ENCODE measurements at places on chromosomes 5 and 9.

- DNase-seq, result no peak
These were observed 60.7 kb upstream of the SYNPO start for GRCh38 chr5:150579462-150580400.

- no peak for DNase-seq
These were observed 400.8 kb upstream of the PIK3R1 start for GRCh38 chr5:67814569-67815311.

DNA sequence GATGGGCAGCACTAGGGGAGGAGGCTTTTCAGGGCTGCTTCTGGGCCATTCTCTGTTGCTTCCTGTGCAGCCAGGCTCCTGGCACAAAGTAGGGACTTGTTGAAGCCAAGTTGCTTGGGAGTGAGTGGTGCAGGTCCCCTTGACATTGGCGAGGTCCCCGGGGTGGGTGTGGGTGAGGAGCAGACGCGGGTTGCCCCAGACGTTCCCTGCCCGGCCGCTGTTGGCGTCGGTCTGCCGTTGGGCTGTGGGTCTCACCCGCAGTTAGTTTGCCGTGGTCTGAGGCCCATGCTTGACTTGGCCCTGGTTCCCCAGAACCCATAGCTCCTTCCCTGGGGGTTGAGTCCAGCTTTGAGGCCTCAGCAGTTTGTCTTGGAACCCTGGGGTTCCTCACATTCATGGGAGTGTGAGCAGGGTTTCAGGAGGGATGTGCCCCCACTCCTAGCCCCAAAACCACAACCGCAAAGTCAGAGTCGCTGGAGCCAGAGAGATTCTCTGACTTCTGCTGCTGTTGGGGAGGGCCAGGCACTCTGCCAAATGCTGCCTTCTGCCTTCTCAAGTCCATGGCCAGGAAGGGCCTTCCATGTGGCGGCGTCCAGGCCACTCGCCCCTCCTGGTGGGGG, 77.5 kb downstream of the RXRA start:
- no peak for DNase-seq

DNA sequence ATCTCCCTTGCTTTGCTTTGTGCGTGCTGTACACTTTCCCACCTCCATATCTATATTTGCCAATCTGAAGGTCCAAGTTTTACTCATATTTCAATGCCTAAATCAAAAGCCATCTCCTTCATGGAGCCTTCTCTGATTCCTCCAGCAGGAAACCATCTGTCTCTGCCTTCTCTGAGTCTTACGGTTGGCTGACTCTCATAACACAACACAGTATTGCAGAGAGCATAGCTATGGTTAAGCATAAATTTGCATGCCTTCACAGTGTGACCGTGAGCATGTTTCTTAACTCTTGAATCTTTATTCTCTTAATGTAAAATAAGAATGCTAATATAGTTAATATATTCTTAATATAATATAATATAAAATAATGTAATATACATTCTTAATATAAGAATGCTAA, 136.8 kb upstream of the PPP2R2B start:
- no peak for DNase-seq

- no peak for DNase-seq
These were observed 359.5 kb downstream of the PTPRD start for GRCh38 chr9:10253341-10253740.

DNA sequence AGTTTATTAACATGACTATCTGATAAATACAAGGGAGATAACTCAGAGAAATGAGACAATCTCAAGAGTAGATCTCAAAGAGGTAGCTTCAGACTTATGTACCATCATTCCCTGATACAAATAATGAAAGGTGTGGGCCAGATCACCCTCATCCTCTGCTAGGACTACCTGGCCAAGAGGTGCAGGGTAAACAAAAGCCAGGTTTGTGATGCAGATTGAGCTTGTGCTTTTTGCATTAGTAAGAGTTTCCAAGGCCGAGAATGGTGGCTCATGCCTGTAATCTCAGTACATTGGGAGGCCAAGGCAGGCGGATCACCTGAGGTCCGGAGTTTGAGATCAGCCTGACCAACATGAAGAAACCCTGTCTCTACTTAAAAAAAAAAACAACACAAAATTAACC, 8.9 kb upstream of the SPIN1 start:
- DNase-seq, result no peak

DNA sequence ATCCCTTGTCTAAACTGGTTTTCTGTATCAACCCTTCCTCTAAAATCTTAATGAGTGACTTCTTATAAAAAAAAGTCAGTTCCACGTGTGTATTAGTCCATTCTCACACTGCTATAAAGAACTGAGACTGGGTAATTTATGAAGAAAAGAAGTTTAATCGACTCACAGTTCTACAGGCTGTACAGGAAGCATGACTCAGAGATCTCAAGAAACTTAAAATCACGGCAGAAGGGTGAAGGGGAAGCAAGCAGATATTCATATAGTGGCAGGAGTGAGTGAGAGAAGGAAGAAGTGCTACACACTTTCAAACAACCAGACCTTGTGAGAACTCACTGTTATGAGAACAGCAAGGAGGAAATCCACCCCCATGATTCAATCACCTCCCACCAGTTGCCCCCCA, 307.8 kb upstream of the ARRDC3 start:
- no peak for DNase-seq

- no peak for DNase-seq
These were observed 8.8 kb downstream of the SPIN1 start for GRCh38 chr9:88396836-88397577.
